Right hindlimb (tissue), 1 donor: ENCODE measurements at places on chromosomes 5 and 9.
A peak's percentile ranks its signal among the peaks of the same experiment; 100 is the strongest.

DNA sequence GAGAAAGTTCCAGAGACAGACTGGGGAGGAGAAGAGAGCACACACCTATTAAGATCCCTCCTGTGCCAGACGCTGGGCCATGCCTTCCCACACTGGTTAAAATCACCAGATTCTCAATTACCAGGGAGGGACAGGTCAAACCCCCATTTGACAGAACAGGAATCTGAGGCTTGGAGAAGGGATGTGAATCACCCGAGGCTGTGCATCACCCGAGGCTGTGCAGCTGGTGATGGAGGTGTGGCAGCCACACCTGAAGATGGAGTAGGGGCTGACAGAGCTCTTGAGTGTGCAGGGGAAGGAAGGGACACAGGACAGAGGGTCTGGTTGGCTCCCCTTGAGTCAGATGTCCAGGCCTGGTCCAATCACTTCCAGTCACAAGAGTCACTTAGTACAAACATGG is 70.6 kb downstream of the LMX1B start:
- DNase-seq: no peak

- peak; percentile 34 for DNase-seq
These were observed 179.1 kb upstream of the FBXL7 start for GRCh38 chr5:15320871-15321270.

- no peak for DNase-seq
These were observed 310.8 kb downstream of the DRD1 start for GRCh38 chr5:175133185-175133584.

DNA sequence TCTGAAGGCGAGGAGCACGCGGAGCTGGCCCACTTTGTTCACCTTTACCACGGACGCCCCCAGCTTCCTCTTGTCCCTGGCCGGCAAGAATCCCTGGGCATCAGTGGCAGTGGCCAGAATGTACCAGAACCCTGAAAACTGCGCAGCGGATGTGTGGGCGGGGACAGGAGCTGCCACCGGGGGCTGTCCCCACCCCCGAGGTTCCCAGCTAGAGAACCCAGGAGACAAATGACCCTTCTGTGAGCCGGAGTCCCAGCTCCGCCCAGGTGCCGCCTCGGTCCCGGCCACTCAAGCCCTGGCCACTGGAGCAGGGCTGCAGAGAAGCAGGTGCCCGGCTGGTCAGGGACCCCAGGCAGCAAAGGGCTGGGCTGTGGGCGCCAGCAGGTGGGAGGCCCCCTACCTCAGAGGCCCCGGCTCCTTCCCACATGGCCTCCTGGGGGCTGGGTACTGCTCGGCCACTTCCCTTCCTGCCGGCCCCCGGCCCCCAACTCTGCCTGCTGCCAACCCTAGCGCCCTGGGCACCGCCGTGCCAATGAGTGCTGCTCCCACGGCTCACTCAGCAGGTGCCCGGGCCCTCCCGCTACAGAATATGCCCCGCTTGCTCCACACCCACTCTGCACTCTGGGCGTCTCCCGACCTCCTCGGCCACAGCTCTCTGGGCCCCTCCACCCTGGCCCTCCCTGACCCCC is 713 bp downstream of the LCN10 start:
- no peak for DNase-seq

DNA sequence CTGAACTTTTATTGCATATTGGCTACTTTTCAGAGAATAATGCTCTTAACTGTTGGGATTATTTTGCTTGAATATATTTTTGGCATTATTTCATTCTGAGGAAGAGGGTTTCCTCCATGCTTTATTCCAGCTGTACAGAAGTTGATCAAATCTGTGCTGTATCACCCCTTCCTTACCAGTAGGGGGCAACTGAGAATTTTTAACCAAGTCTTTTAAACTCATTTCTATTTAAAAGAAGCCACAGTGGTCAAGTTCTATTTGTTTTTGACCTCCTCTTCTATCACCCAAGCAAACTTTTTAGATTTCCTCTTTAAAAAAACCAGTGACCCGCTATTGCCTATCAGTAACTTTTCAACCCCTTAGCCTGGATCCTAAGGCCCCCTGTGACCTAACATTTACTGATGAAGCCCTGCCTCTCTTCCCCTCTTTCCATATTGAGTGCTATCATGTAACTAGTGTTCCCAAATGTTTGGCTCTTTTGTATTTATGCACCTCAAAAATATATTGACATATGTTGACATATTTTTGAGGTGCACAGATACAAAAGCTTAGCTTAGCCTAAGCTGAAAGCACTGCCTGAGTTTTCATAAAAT is 80.6 kb downstream of the FBXO4 start:
- DNase-seq: no peak

- no peak for DNase-seq
These were observed 189.2 kb upstream of the NR3C1 start for GRCh38 chr5:143592648-143593047.

DNA sequence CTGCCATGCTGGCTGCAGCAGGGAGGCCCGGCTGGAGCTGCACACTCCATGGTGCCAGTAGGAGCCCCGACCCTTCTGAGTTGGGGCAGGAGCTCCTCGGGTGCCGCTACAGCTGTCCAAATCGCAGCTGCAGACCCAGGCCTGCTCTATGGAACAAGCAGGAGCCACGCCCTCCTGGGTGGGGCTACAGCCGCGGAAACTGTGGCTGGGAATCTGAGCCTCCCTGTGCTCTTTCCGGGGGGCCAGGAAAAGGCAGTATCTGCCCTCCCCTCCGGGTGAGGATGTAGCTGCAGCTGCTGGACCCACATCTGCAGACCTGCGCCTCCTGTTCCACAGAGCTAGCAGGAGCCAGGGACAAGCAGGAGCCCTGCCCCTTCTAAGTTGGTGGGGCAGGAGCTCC is 278.9 kb upstream of the ACTBL2 start:
- DNase-seq: no peak

DNA sequence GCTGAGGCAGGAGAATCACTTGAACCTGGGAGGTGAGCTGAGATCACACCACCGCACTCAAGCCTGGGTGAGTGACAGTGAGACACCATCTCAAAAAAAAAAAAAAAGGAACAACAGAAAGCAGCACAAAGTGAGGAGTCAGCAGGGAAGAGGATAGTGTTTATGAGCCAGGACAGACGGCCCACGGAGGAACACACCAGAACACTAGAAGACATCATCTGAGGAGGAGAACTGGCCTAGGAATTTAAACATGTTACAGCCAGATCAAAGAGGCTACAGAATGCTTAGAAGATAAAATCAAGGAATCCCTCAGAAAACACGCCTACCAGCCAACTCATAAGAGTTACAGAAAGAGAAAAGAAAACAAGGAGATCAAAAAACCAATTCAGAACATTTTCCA is 12.2 kb downstream of the UBAC1 start:
- DNase-seq: no peak

DNA sequence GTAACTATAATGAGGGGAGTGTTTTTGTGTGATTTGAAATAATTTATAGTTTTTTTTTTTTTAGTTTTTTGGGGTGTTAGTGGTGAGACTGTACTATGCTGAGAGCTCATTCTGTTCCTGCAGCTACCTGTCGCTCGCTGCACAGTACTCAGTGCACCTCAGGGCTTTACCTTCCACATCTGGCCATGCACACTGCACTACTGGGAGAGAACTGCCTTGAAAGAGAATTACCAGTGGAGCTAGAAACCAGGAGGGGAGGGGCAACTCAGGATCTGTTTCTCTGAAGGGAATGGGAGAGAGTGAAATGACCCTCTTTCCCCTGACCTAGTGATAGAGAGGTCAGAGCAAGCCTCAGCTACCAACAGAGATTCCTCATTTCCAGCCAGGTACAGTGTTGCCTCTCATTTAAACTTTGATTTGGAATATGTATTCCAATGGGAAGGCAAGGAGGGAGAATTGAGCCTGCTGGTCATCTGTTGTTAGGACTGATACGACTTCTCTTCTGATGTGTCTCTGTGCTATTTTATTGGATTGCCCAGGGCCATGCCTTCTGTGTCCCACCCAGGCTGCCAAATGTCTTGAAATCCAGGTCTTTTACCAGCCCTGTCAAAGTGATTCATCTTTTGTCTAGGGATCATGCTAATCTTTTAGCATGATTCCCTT is 8.9 kb downstream of the ATG10 start:
- no peak for DNase-seq

- DNase-seq: no peak
These were observed 183.2 kb downstream of the GNAQ start for GRCh38 chr9:77848404-77848803.

GRCh38 chr5:131206772-131207171 is 36.0 kb downstream of the LYRM7 start:
- no peak for DNase-seq

GRCh38 chr9:91098203-91098850 is 263.4 kb downstream of the AUH start:
- no peak for DNase-seq

GRCh38 chr9:21097817-21098216 is 20.1 kb upstream of the IFNB1 start:
- DNase-seq: no peak

DNA sequence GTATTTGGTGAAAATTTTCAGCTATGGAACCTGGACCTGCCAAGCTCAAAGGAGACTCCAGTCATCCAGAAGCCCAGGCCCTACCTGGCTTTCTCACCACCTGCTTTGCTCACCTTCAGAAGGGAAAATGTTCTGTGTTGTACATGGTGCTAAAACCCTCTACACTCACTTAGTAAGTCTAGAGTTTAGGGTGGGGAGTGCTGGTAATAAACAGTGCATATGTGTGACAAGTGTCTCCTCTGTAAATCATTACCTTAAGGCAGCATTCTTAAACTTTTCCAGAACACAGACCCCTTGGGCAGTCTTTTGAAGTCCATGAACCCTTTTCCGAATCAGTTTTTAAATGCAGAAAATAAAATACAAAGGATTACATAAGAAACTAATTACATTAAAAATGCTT is 248.8 kb upstream of the PIK3R1 start:
- DNase-seq: no peak

- no peak for DNase-seq
These were observed 59.6 kb upstream of the ZNF608 start for GRCh38 chr5:124806026-124806372.

GRCh38 chr5:39427229-39427628 is 2.4 kb upstream of the DAB2 start:
- DNase-seq: no peak

GRCh38 chr9:111658943-111659342 is 2.5 kb upstream of the GNG10 start:
- no peak for DNase-seq

DNA sequence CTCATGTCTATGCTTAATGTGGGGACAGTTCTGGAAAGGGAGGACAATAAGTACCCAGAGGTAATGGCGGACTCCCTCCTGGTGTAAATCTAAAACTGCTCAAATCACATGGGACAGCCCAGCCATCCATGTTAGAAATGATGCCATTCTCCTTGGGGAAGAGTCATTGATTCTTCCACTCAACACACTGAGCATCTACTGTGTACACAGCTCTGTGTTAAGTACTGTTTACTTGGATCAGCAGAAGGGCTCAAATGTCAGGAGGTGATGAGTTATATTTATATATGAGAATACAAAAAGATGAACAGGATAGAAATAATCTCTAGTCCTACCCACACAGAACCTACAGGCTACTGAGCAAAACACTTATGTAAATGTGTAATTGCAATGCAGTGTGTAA is 31.8 kb upstream of the NANS start:
- DNase-seq: no peak

- no peak for DNase-seq
These were observed 290.1 kb downstream of the ADAMTS6 start for GRCh38 chr5:65191554-65192135.

DNA sequence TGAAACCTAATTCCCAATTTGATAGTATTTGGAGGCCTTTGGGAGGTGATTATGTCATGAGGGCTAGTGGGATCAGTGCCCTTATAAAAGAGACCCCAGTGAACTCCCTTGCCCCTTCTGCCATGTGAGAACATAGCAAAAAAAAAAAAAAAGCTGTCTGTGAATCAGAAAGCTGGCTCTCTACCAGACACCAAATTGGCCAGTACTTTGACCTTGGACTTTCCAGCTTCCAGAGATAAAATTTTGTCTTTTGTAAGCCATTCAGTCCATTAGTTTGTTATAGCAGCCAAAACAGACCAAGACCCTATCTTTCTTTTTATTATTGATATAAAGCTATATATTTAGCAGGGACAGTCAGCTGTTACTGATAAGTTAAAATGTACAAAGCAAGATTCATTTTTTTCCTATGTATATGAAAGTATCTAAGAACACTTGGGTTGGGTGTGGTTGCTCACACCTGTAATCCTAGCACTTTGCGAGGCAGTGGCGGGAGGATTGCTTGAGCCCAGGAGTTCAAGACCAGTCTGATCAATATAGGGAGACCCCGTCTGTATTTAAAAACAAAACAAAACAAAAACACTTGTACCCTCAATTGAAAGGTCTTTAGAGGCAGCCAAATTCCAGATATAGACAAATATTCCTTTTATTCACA is 8.1 kb upstream of the C5orf24 start:
- no peak for DNase-seq

GRCh38 chr9:121721058-121721350 is 69.6 kb downstream of the DAB2IP start:
- DNase-seq: no peak

DNA sequence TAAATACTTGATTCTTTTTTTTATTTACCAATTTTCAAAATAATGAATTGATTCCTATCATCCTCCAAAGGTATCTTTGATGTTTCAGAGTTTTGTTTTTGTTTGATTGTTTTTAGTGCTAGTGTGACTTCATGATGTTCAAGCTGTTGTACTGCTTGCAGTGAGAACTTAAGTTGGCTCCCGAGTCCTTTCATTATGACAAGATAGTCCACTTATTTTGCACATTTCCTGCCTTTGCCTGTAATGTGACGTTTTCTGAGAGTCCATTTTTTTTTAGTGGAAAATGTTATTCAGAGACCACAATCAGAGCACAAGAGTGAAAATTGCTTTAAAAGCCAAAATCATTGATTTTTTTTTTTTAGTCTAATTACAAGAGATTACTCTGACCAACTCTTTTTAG is 60.1 kb upstream of the FCHO2 start:
- no peak for DNase-seq

DNA sequence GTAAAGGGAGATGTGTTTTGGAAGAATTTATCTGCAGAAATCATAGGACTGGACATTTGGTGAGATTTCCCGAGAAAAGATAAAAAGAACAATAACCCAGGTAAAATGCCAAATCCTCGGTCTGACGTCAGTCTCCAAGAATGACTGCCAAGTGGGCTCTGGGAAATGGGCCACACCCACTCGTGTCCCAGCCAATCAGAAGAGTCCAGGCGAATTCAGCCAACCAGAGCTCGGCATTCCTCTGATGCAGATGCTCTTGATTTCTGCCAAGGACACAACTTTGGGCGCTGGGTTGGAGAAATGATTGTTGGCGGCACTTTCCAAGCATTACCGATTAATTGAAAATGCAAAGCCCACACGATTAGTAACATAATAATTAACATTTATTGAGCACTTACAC is 73.3 kb downstream of the FGF18 start:
- DNase-seq: no peak

- DNase-seq: peak; percentile 87
These were observed 52.8 kb downstream of the IRF1 start for GRCh38 chr5:132437604-132438266.
